Heart right ventricle (tissue), 16 donors: ENCODE measurements at places on chromosomes 6 and 20.

DNA sequence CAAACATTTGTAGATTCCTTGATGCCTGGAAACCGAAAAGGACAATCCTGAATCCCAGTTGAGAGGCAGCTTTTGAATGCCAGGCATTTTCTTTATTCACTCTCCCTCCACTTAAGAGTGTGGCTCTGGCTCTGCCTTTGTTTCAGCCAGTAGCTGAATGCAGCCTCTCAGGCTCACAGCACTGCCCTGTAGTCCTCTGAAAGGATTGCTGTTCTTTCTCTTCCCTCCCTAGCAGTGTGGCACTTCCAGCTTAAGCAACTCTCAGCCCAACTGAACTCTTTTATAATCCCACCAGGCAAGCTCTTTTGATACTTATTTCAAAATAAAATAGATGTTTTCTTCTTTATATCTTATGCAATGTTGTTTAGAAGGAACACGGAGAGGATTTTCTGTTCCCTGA, 415.6 kb downstream of the GJA1 start:
- H3K4me3 ChIP-seq: no peak overlapping the region
- H3K27ac ChIP-seq: no peak overlapping the region
- H3K4me1 ChIP-seq: peaks cover 4% of the 10 kb centered on the region
- DNase-seq: no peak

DNA sequence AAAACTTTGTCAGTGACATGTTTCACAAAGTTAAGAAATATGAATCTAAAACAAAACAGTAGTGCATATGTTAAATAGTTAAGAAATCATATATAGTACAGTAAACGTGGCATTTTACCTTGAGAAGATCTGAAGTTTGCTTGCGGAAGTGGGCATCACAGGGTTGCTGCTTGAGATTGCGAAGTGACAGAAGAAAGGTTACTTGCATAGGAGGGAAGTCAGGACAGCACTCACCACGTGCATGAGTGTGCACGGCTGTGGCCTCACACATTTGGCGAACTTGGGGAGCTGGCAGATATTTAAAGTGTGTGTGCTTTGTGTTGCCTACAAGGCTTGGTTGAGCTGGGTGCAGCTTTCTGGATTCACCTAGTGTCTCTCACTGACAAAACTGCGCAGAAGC, 431.5 kb upstream of the ARID1B start:
- no peak overlapping the region for H3K27ac ChIP-seq
- no peaks in the 10 kb centered on the region for H3K27me3 ChIP-seq
- no peaks in the 10 kb centered on the region for H3K36me3 ChIP-seq
- DNase-seq: no peak
- no peak overlapping the region for H3K4me3 ChIP-seq

GRCh38 chr6:167706313-167707109, 120.2 kb upstream of the AFDN start:
- DNase-seq: no peak
- no peaks in the 10 kb centered on the region for H3K36me3 ChIP-seq
- no peak overlapping the region for H3K27ac ChIP-seq
- no peaks in the 10 kb centered on the region for H3K27me3 ChIP-seq
- H3K4me1 ChIP-seq: no peaks in the 10 kb centered on the region

DNA sequence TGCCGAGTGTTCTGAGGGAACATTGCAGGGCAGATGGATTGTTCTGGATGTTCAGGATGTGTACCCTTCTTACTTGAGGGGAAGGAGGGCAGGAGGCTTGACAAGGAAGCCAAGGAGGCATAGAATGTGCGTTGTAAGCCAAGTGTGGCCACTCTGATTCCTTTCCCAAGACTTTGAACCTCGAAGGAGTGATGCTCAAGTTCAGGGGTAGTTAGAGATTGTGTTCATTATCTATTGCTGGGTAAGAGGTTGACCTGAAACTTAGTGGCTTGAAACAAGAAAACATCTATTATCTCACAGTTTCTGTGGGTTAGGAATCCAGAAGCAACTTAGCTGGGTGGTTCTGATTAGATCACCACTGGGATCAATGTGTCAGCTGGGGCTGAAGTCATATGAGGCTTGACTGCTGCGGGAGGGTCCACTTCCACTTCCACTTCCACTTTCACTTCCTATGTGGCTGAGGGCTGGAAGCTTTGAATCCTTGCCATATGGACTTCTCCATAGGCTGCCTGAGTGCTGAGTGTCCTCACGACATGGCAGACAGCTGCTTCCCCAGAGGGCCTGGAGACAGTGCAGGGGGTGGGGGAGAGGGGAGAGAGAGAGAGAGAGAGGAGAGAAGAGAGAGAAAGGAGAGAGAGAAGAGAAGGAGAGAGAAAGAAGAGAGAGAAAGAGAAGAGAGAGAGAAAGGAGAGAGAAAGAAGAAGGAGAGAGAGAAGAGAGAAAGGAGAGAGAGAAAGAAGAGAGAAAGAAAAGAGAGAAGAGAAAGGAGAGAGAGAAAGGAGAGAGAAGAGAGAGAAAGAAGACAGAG, 6.9 kb upstream of the CD40 start:
- H3K27ac ChIP-seq: no peak overlapping the region
- no peaks in the 10 kb centered on the region for H3K36me3 ChIP-seq

DNA sequence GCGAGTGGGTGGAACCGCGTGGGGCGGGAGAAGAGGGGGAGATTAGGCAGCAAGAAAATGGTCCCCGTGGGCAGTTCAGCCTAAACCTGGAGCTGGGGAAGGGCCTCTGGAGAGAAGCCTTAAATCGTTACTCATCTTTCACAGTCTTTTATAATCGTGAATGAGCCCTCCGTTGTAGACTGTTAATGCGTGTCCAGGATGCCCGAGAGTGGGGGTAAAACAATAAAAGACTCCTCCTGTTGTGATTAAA, 11.0 kb upstream of the ELOVL5 start:
- DNase-seq: no peak
- H3K4me3 ChIP-seq: peak overlapping the region; percentile 89
- H3K27ac ChIP-seq: peak overlapping the region; percentile 97
- no peaks in the 10 kb centered on the region for H3K27me3 ChIP-seq

GRCh38 chr20:55782224-55782911, 223.0 kb downstream of the CBLN4 start:
- DNase-seq: no peak
- no peaks in the 10 kb centered on the region for H3K4me1 ChIP-seq
- H3K27ac ChIP-seq: no peak overlapping the region
